ENCODE measurements at places on chromosomes 2 and 18.

- H3K4me3 ChIP-seq, result peak overlapping the region; percentile 84
- DNase-seq, result no peak
- peaks cover 46% of the 10 kb centered on the region for H3K4me1 ChIP-seq
- H3K27me3 ChIP-seq, result no peaks in the 10 kb centered on the region
- H3K36me3 ChIP-seq, result peaks cover 80% of the 10 kb centered on the region
Observed at GRCh38 chr2:174595116-174595809, 2.3 kb downstream of the WIPF1 start.

- no peaks in the 10 kb centered on the region for H3K27me3 ChIP-seq
- H3K36me3 ChIP-seq, result no peaks in the 10 kb centered on the region
- H3K4me1 ChIP-seq, result no peaks in the 10 kb centered on the region
- H3K27ac ChIP-seq, result no peak overlapping the region
Observed at GRCh38 chr2:144702051-144702450, 182.1 kb upstream of the ZEB2 start.

GRCh38 chr2:88117973-88118372 is 9.9 kb downstream of the FABP1 start:
- peaks cover 56% of the 10 kb centered on the region for H3K27me3 ChIP-seq
- no peak overlapping the region for H3K27ac ChIP-seq
- H3K4me3 ChIP-seq, result no peak overlapping the region
- H3K4me1 ChIP-seq, result no peaks in the 10 kb centered on the region
- DNase-seq, result no peak

DNA sequence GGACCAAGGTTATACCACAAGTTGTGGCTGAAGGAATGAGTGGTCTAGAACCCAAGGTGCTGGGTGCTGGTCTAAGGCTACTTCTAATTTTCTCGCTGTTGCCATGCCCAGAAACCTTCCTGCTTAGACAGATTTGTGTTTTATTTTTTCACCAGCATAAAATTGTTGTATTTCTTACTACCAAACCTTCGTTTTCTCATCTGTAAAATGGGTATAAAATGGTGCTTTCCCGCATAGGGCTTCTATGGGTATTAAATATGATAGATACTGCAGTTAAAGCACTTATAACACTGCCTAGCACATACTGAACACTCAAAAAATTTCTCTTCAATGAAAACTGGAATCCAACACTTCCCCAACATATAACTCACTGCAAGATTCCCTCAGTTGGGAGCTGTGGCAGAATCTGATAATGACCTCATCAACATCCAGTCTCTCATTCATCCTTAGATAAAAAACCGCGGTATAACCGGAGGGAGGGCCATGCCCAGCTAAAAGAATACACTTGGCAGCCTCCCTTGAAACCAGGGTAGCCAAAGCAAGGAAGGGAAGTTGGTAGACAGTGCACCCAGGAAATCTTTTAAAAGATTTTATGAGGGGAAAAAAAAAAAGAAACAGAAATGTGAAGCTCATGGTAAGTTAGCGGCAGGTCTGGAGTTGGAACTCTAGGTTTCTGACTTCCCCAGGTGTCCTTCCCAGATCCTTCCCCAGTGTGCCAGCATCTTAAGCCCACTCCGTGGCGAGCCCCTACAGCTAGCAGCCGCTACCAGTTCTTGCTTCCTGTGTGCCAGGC is 1.2 kb downstream of the NEMP2 start:
- peaks cover 12% of the 10 kb centered on the region for H3K36me3 ChIP-seq
- no peak for DNase-seq
- H3K27ac ChIP-seq, result peak overlapping the region; percentile 99
- H3K27me3 ChIP-seq, result no peaks in the 10 kb centered on the region

DNA sequence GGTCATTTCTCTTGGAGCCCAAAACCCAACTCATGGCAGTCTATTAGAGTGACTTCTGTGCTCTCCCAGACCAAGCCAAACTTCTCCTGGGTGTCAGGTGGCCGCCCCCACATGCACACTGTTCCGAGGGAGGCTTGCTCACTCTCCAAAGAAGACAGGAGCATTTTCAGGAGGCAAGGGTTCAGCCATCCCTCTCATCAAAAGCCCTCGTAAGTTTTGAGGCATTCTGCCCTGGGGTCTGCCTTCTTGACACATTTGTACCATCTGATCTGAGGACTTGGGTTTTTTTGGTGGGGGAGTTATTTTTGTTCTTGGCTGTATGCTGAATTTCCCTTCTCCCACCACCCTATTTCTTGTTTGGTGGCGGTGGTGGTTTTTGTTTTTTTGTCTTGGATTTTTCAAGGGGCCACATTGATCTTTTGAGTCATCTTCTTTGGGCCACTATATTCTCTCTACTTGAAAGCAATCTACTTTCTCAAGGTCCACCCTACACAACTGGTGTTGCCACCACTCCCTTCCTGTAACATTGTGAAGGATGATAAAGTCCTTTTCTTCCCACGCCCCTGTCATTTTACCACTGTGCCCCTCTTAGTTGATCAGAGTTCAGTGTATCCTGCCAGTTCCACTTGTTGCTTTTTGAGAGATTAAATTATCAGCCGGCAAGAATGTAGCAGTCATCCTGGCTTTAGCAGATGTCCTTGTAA is 255.8 kb downstream of the CYP26B1 start:
- no peaks in the 10 kb centered on the region for H3K4me1 ChIP-seq
- no peak for DNase-seq

DNA sequence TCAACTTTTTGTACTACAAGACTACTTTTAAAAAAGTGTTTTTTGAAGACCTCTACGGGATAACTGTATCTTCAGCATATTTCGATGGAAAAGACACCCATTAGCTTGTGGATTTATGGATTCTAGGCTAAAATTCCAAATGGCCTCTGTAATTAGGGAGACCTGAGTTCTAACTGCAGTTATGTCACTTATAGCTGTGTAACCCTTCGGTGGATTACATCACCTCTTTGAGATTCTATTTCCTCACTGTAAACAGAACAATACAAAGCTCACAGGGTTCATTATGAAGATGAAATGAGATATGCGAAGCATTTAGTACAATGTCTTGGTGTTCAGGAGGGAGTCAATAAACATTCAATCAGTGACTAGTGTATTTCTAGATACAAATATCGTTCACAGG is 24.2 kb downstream of the LMAN2L start:
- H3K27ac ChIP-seq, result no peak overlapping the region
- peaks cover 14% of the 10 kb centered on the region for H3K4me1 ChIP-seq
- no peaks in the 10 kb centered on the region for H3K27me3 ChIP-seq
- H3K36me3 ChIP-seq, result peaks cover 6% of the 10 kb centered on the region

DNA sequence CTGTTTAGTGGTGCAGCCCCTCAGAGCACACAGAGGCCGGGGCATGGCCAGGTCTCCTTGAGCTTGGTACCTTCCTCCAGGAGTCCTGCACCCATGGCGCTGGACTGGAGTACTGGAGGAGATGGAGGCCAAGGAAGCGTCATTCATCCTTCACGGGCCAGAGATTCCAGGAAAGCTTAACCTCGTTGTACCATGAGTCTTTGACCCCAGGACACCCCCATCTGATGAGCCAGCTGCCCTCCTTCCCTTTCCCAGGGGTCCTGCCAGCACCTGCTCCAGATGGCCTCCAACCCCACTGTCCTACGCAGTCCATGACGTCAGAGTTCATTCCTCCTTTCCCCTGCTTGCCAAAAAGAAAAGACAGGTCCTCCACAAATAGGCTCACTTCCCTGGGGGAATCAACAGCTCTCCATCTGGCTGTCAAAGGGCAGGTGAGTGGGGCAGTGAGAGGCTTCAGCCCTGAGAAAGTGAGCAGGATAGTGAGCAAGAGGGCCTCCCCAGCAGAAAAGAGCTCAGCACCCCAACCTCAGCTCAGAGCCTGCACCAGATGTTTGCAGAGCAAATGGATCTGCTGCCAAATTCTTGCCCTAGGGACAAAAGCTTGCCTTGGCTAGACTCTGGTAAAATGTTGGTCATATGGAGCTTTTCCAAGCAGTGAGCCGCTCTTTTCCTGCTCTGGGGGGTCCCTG is 4.5 kb upstream of the NPPC start:
- H3K27ac ChIP-seq, result no peak overlapping the region
- no peak for DNase-seq
- peaks cover 7% of the 10 kb centered on the region for H3K4me1 ChIP-seq

- H3K27ac ChIP-seq, result no peak overlapping the region
- no peaks in the 10 kb centered on the region for H3K27me3 ChIP-seq
- peaks cover 5% of the 10 kb centered on the region for H3K36me3 ChIP-seq
- H3K4me1 ChIP-seq, result peaks cover 5% of the 10 kb centered on the region
- no peak overlapping the region for H3K4me3 ChIP-seq
- DNase-seq, result no peak
Observed at GRCh38 chr2:233223059-233223894, 28.2 kb upstream of the ATG16L1 start.

DNA sequence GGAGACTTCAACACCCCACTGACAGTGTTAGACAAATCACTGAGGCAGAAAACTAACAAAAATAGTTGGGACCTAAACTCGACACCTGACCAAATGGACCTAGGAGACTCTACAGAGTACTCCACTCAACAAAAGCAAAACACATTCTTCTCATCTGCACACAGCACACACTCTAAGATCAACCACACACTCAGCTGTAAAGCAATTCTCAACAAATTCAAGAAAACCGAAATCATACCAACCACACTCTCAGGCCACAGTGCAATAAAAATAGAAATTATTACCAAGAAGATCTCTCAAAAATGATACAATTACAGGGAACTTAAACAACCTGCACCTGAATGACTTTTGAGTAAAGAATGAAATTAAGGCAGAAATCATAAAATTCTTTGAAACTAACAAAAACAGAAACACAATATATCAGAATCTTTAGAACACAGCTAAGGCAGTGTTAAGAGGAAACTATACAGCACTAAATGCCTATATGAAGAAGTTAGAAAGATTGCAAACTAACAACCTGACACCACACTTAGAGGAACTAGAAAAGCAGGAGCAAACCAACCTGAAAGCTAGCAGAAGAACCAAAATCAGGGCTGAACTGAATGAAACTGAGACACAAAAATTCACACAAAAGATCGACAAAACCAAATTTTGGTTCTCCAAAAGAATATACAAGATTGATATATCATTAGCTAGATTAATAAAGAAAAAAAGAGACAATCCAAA is 46.3 kb downstream of the RTTN start:
- H3K36me3 ChIP-seq, result peaks cover 34% of the 10 kb centered on the region
- no peak for DNase-seq
- H3K4me3 ChIP-seq, result no peak overlapping the region
- no peaks in the 10 kb centered on the region for H3K27me3 ChIP-seq

DNA sequence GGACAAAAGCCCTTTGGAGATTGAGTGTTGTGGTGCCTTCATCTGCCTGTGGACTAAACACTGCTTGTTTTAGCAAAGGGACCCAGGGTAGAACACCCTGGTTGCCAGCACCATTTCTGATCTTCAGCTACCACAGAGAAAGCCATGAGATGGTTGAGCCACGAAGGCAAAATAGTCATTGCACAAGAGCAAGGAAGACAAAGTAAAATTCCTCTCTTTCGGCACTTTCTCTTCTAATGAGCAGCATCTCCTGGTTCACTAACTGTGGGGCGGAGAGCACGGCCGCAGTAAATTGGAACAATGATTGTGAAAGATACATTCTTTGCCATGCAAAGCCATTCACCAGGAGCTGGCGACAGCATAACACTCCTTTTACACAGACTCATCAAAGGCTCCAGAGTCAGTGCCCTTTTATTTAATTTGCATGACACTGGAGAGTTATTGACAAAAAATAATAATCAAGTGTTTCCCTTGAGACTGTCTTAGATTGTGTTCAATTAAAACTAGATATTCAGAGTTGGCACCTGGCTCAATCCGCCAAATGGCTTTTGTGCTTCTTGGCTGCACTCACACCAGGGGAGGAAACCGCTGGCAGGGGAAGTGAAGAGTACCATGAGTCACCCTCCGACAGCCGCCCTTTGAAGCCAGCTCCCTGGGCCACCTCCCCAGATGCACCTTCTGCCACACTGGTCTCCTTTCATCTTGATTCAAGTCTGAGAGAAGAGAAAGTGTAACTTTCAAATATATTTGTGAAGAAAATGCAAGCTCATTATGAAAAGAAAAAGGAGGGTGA is 100.5 kb upstream of the MEIS1 start:
- DNase-seq, result no peak
- H3K4me1 ChIP-seq, result no peaks in the 10 kb centered on the region
- no peaks in the 10 kb centered on the region for H3K36me3 ChIP-seq
- H3K27ac ChIP-seq, result no peak overlapping the region
- no peaks in the 10 kb centered on the region for H3K27me3 ChIP-seq

All from effector memory CD8-positive, alpha-beta T cell (primary cell).